MCF 10A (cell line): ENCODE measurements at places on chromosomes 6 and 20. TPM values are rescaled to one million over a fixed set of nuclear protein-coding genes. Genes with fewer than 3 reads are reported as not detected.

Gene GGT7
- total RNA-seq: 2.5 and 3.2 TPM in 2 replicates

Gene PEDS1
- 26.0 and 30.5 TPM in 2 replicates for total RNA-seq

Gene LIN28B
- total RNA-seq: not detected in 2 replicates

Gene RSPH4A
- not detected in 2 replicates for total RNA-seq

Gene DAAM2
- total RNA-seq: not detected in 2 replicates

Gene PRL
- total RNA-seq: not detected in 2 replicates

Gene DUSP15
- not detected in 2 replicates for total RNA-seq

Gene NFKBIE
- total RNA-seq: 6.0 and 8.8 TPM in 2 replicates

Gene MAP3K5
- 7.6 and 8.4 TPM in 2 replicates for total RNA-seq

Gene IL20RA
- total RNA-seq: 0.23 and 0.37 TPM in 2 replicates

Gene OR2J3
- not detected in 2 replicates for total RNA-seq

DNA sequence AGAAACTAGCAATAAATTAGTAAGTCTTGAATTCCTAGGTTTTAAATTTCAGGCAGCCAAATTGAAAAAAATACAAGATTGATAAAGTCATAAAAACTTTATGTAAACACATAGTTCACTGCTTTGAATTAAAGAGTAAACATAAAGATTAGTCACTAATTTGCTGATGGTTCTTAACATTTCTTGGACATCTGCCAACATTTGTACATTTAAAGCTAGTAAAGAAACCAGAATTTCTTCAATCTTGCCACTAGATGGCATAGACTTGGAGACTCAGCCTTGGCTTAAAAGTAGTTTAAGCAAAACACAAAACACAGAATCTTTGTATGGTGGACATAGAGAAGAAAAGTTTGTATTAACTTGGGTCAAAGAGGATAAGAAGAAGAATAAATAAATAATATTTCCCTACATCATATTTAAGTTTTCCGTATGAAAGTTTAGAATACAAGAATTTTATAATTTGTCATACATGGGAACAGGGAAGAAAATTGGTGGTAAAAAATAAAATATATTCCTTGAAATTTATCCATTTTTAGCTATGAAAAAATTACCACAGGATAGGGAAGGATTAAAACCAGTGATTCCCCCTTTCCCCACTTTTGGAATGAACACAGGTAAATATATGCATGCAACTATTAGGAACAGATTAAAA, 41.7 kb upstream of the FAM135A start:
- no peak overlapping the region for H3K4me3 ChIP-seq
- H3K27me3 ChIP-seq: peaks cover 48% of the 10 kb centered on the region
- H3K27ac ChIP-seq: no peak overlapping the region
- H3K36me3 ChIP-seq: no peaks in the 10 kb centered on the region
- peaks cover 29% of the 10 kb centered on the region for H3K4me1 ChIP-seq

- H3K27ac ChIP-seq: no peak overlapping the region
- H3K4me3 ChIP-seq: no peak overlapping the region
- no peaks in the 10 kb centered on the region for H3K4me1 ChIP-seq
- DNase-seq: no peak
Observed at GRCh38 chr20:992801-993535, 9.1 kb downstream of the RSPO4 start.

- no peak overlapping the region for H3K4me3 ChIP-seq
- DNase-seq: no peak
- no peaks in the 10 kb centered on the region for H3K36me3 ChIP-seq
- no peaks in the 10 kb centered on the region for H3K27me3 ChIP-seq
Observed at GRCh38 chr6:19734061-19734460, 103.1 kb upstream of the ID4 start.

GRCh38 chr6:168404560-168404959, 36.4 kb upstream of the SMOC2 start:
- no peak overlapping the region for H3K4me3 ChIP-seq
- peaks cover 76% of the 10 kb centered on the region for H3K27me3 ChIP-seq
- no peak overlapping the region for H3K27ac ChIP-seq

- H3K36me3 ChIP-seq: no peaks in the 10 kb centered on the region
- H3K4me3 ChIP-seq: no peak overlapping the region
- H3K4me1 ChIP-seq: no peaks in the 10 kb centered on the region
- H3K27ac ChIP-seq: no peak overlapping the region
- DNase-seq: no peak
Observed at GRCh38 chr6:163904186-163904585, 489.7 kb downstream of the QKI start.

GRCh38 chr20:4154958-4155411, 139.6 kb upstream of the RNF24 start:
- peaks cover 35% of the 10 kb centered on the region for H3K4me1 ChIP-seq
- H3K4me3 ChIP-seq: no peak overlapping the region
- no peak overlapping the region for H3K27ac ChIP-seq
- H3K36me3 ChIP-seq: no peaks in the 10 kb centered on the region

DNA sequence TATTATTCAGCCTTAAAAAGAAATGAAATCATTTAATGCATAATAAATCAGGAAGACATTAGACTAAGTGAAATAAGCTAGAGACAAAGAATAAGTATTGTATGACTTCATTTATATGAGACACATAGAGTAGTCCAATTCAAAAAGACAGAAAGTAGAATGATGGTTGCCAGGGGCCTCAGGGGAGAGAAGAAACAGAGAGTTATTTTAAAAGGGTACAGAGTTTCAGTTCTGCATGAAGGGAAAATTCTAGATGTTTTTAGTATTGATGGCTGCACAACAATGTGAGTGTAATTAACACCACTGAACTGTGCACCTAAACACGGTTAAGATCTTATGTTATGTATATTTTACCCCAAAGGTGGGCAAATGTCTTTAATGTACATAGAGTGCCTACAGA, 1407.9 kb upstream of the MAP3K7 start:
- no peaks in the 10 kb centered on the region for H3K27me3 ChIP-seq
- no peak overlapping the region for H3K4me3 ChIP-seq
- H3K27ac ChIP-seq: no peak overlapping the region
- no peaks in the 10 kb centered on the region for H3K36me3 ChIP-seq
- no peaks in the 10 kb centered on the region for H3K4me1 ChIP-seq
- DNase-seq: no peak

GRCh38 chr6:116762235-116762634, 3.3 kb downstream of the FAM162B start:
- H3K27ac ChIP-seq: no peak overlapping the region
- peaks cover 46% of the 10 kb centered on the region for H3K27me3 ChIP-seq
- no peaks in the 10 kb centered on the region for H3K4me1 ChIP-seq
- DNase-seq: no peak
- no peaks in the 10 kb centered on the region for H3K36me3 ChIP-seq

GRCh38 chr6:10401632-10402223, 13.1 kb downstream of the TFAP2A start:
- no peak for DNase-seq
- H3K4me1 ChIP-seq: peaks cover 72% of the 10 kb centered on the region
- H3K36me3 ChIP-seq: peaks cover 100% of the 10 kb centered on the region

GRCh38 chr6:25488156-25488555, 163.9 kb upstream of the SCGN start:
- H3K4me1 ChIP-seq: peaks cover 8% of the 10 kb centered on the region
- no peak overlapping the region for H3K27ac ChIP-seq
- H3K27me3 ChIP-seq: no peaks in the 10 kb centered on the region
- H3K4me3 ChIP-seq: no peak overlapping the region
- DNase-seq: no peak

GRCh38 chr6:20279051-20279450, 66.8 kb upstream of the MBOAT1 start:
- no peak for DNase-seq
- H3K36me3 ChIP-seq: no peaks in the 10 kb centered on the region
- H3K27ac ChIP-seq: no peak overlapping the region

GRCh38 chr6:1849691-1850090, 240.0 kb downstream of the FOXC1 start:
- H3K4me3 ChIP-seq: no peak overlapping the region
- H3K4me1 ChIP-seq: no peaks in the 10 kb centered on the region
- no peaks in the 10 kb centered on the region for H3K36me3 ChIP-seq
- no peak for DNase-seq
- H3K27me3 ChIP-seq: no peaks in the 10 kb centered on the region
- H3K27ac ChIP-seq: no peak overlapping the region

DNA sequence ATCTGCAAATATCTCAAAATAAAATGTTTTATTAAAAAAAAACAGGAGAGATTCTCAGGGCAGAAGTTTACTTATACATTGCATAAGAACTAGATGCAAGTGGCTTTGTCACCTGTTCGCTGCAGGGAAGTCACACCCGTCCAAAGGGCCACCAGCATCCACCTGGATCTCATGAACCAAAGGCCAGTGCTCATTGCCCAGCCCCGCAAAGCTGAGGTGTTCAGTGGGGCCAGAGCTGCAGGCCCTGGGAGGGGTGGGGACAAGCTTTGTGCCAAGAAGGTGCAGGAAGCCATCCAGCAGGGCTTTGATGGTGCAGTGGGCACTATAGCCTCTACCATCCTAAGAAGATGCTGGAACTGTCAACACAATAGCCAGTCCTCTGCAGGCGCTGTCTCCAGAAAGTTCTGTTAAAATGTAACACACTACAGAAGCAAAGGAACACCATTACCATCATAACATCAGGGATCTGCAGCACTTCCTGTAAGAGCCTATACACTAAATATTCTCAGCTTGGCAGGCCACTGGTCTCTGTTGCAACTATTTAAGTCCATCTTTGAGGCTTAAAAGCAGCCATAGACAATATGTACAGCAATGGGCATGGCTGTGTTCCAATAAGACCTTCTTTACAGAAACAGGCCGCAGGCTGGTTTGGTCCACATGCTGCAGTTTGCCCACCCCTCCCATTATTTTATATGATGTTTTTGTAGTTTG, 15.7 kb upstream of the CD93 start:
- H3K4me3 ChIP-seq: no peak overlapping the region
- no peaks in the 10 kb centered on the region for H3K27me3 ChIP-seq
- H3K36me3 ChIP-seq: no peaks in the 10 kb centered on the region
- DNase-seq: no peak
- no peak overlapping the region for H3K27ac ChIP-seq

- no peaks in the 10 kb centered on the region for H3K27me3 ChIP-seq
- DNase-seq: peak; percentile 91
- peaks cover 25% of the 10 kb centered on the region for H3K4me1 ChIP-seq
- peak overlapping the region; percentile 57 for H3K4me3 ChIP-seq
Observed at GRCh38 chr6:82144007-82144851, 103.3 kb downstream of the IBTK start.

DNA sequence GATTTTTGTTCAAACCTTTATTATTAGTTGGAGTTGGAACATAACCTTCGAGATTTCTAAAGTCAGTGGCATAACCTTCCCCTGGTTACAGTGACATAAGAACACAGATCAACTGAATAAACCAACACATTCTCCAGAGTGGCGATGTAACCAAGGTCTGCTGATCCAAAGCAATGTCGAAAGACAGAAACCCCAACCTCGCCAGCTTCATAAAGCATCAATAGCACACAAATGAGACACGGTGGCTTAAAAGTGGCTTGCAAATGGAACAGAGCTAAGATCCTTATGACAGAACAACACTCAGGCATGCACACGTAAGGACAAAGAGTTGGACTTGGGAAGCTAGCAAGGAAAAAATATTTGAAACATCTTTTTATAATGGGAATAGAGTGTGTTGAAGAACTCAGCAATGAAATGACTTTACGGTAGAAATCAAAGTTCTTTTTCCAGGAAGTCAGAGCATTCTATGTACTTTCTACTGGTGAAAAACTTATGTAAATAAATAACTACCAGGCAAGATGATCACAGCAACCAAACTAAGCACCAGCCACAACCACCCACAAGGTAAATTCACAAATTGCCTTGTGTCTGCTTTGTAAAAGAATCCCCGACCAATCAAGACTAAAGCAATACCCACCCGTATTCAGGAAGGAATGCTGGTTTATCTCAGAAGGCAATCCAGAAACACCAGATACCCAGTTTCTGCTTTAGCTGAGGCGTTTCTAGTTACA, 61.0 kb upstream of the NHSL1 start:
- H3K27me3 ChIP-seq: no peaks in the 10 kb centered on the region
- DNase-seq: no peak
- H3K4me3 ChIP-seq: no peak overlapping the region
- H3K36me3 ChIP-seq: no peaks in the 10 kb centered on the region

- H3K36me3 ChIP-seq: no peaks in the 10 kb centered on the region
- H3K4me1 ChIP-seq: peaks cover 20% of the 10 kb centered on the region
- H3K27ac ChIP-seq: no peak overlapping the region
- H3K27me3 ChIP-seq: no peaks in the 10 kb centered on the region
- H3K4me3 ChIP-seq: no peak overlapping the region
Observed at GRCh38 chr20:4086771-4087687, 71.7 kb upstream of the RNF24 start.

DNA sequence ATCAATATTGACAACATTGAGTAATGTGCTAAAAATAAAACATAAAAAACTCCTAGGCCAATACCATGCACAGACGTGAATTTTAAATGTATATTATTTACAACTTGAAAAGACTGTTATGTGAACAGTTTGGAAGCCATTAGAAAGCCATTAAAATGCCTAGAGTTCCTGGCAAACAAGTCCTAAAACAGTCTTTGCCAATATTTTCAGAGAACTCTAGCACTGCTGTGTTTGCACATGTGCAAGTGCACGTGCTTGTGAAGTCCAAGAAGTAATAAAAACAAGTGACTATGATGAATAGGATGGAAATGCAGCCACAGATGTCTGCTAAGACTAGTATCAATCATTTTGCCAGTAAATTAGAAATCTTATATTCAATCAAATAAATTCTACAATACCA, 1447.6 kb downstream of the GRIK2 start:
- H3K4me3 ChIP-seq: no peak overlapping the region
- H3K36me3 ChIP-seq: no peaks in the 10 kb centered on the region
- no peak for DNase-seq
- no peaks in the 10 kb centered on the region for H3K27me3 ChIP-seq
- no peaks in the 10 kb centered on the region for H3K4me1 ChIP-seq

- peaks cover 6% of the 10 kb centered on the region for H3K36me3 ChIP-seq
- no peak for DNase-seq
- H3K4me3 ChIP-seq: no peak overlapping the region
- H3K27me3 ChIP-seq: peaks cover 25% of the 10 kb centered on the region
- H3K4me1 ChIP-seq: peaks cover 7% of the 10 kb centered on the region
Observed at GRCh38 chr20:49485563-49485962, 3.1 kb upstream of the KCNB1 start.

DNA sequence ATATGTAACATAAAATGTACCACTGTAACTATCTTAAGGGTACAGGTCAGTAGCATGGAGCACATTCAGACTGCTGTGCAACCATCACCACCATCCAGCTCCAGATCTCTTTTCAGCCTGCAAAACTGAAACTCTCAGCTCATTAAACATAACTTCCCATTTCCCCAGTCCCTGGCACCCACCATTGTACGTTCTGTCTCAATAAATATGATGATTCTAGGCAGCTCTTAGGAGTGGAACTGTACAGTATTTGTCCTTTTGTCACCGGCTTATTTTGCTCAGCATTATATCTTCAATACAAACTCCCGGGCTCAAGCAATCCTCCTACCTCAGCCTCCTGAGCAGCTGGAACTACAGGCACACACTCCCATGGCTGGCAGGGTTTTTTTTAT, 1.5 kb downstream of the ZC3H12D start:
- H3K27me3 ChIP-seq: no peaks in the 10 kb centered on the region
- H3K4me1 ChIP-seq: peaks cover 5% of the 10 kb centered on the region
- H3K36me3 ChIP-seq: no peaks in the 10 kb centered on the region
- DNase-seq: no peak
